Daoy (cell line): ENCODE measurements at places on chromosomes 16 and 17. TPM values are rescaled to one million over a fixed set of nuclear protein-coding genes. Genes with fewer than 3 reads are reported as not detected.

FOXL1 gene
- total RNA-seq: 4.9 and 5.0 TPM in 2 replicates

- DNase-seq: peak; percentile 55
Observed at GRCh38 chr16:86252596-86252995, 257.7 kb upstream of the FOXF1 start.

GRCh38 chr17:37605813-37606505, 3.3 kb downstream of the SYNRG start:
- DNase-seq: no peak

DNA sequence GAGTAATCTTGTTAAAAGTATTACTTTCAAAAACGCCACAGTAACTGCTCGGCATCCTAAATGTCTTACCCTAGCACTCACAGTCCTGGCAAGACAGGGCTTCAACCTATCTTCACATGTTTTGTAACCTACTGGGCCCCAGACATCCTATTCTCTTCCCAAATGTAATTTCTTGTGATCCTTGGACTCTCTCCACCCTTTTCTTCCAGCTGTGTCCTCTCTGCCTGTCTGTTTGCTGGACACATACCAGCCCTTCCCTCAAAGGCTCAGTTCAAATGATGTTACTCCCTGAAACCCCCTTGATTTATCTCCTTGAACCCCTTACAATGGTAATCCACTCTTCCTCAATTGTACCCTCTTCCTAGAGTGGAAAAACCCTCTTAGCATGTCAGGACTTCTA, 60.1 kb upstream of the CNEP1R1 start:
- DNase-seq: no peak

BRIP1 gene
- total RNA-seq: 28.5 and 33.3 TPM in 2 replicates

MTSS2 gene
- 3.1 and 4.5 TPM in 2 replicates for total RNA-seq
